NCI-H1694 (cell line): ENCODE measurements at places on chromosomes 12 and 14.

GRCh38 chr12:85280165-85280983 lies at the start of gene ALX1:
Gene ALX1, plus strand, starts transcription at chr12:85280220. Its CDS starts 42 bp downstream, at chr12:85280262.
- no peak for DNase-seq

DNA sequence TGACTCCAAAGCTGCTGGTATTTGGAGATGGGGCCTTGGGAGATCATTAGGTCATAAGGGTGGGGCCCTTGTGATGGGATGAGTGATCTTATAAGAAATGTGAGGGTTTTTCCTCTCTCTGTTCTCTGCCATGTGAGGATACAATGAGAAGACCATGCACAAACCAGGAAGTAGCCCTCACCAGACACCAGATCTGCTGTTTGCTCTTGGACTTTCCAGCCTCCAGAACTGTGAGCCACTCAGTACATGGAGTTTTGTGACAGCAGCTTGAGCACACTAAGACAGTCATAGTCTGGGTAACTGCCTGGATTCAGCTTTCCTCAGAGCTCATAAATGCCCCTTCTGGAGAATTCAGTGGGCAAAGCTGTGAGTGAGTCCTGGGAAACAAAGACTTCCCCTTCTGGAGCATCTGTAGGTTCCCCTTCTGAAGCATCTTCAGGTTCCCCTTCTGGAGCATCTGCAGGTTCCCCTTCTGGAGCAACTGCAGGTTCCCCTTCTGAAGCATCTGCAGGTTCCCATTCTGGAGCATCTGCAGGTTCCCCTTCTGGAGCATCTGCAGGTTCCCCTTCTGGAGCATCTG lies 11.0 kb upstream of the PPP4R3A start:
- DNase-seq, result no peak

- no peak for DNase-seq
These were observed 12.6 kb downstream of the SIVA1 start for GRCh38 chr14:104765517-104765916.

- no peak for DNase-seq
These were observed 38.6 kb upstream of the FBRSL1 start for GRCh38 chr12:132451172-132451835.

DNA sequence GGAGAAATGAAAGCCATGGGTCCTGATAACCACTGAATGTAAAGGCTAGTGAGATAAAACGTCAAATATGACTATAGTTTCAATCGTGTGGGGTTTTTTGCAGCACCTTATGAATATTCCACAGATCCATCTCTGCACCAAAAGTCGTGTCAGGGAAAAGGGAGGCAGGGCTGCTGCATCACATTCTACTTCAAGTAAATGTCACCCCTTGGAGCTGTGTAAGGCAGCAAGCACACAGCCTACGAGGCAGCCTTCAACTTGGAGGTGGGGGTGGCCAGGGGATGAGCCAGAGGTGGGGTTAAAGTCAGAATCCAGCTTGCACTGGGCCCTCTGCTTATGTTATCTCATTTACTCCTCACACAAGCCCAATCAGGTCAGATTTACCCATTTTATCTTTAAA lies 90.4 kb downstream of the ARMH4 start:
- no peak for DNase-seq

GRCh38 chr14:104560586-104560945 lies 19.0 kb upstream of the C14orf180 start:
- no peak for DNase-seq

DNA sequence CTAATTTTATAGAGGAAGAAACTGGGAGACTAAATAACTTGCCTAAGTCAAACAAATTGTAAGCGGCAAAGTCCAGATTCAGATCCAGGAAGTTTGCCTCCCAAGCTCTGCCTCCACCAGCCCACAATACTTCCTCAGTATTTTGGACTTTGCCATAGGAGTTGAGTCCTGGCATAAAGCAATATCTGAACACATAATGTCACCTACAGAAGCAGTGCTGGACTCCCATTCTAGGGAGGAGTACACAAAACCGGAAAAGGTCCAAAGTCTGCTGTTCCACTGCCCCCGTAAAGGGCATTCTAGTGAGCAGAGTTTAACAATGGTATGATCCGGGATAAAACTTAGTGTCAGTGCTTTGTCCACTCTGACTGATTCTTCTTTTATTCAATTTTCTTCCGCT lies 340.5 kb downstream of the FUT8 start:
- DNase-seq, result no peak

- DNase-seq, result peak; percentile 85
These were observed 3.2 kb upstream of the FICD start for GRCh38 chr12:108511633-108512540.

DNA sequence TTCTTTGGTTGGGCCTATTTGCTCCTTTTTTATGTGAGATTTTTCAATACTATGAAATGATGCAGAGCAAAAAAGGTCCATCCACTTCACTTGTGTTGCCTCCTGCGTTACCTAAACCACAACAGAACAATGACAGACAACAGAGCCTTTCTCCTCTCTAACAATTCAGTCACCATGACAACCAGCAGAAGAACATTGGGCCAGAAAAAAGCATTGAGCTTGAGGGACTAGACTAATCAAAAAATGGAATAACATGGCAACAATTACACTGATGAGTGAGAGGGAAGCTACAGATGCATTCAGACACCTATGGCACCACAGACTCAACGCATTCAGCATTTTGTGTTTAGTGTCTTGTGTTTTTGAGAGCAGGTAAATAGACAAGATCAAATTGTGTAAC lies 44.6 kb upstream of the PTCSC3 start:
- no peak for DNase-seq

- no peak for DNase-seq
These were observed 4.5 kb upstream of the HCAR3 start for GRCh38 chr12:122721057-122721545.

DNA sequence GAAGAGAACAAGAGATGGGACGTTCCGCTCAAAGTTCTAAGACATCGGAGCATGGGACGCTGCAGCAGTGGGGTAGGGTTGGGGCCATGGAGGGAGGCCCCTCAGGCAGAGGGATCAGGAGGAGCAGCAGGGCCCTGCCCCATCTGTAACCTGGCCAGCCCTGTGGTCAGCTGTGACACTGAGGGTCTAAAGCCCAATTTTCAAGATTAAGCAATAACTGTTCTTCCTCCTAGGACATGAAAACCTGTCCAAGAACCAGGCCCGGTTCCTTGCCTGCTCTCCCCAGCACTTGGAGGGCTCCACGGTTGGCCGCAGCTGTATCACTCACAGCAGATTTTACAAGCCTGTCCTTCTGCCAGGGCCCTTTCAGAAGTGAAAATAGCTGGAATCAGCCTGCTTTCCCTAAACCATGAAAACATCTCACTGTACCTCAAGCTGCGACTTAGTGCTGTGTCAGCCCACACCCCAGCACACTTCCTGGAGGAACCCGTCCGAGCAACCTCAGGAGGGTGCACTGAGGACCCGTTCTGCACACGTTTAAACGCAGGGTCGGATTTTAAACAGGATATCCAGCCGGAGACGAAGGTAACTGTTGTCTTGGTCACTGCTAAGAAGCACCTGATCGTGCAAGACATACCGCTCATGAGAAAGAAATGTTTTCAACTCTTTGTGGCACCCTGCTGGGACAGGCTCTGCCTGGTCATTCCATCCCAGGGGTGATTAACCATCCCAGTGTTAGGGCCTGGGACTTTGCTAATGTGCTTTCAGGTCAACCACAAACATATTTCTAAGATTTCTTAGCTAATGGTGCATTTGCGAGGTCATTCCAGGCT lies 201.9 kb upstream of the DIO3 start:
- no peak for DNase-seq

DNA sequence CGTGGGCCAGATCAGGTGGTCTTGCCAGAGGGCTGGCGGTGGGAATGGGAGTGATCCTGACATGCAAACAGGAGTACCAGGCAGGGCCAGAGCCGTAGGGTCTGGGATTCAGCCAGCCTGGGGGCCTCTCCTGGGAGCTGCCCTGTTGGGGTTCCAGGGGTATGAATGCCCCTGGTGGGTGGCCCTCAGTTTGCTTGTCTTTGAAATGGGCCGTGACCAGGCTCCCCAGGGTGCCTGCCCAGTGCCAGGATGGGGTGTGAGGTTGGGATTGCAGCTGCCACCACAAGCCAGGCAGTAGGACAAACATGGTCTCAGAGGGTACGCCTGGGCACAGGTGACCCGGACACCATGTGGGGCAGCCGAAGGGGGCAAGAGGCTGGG lies 168.8 kb downstream of the KIF26A start:
- no peak for DNase-seq

GRCh38 chr14:37422748-37423147 lies 172.3 kb downstream of the FOXA1 start:
- DNase-seq, result no peak

DNA sequence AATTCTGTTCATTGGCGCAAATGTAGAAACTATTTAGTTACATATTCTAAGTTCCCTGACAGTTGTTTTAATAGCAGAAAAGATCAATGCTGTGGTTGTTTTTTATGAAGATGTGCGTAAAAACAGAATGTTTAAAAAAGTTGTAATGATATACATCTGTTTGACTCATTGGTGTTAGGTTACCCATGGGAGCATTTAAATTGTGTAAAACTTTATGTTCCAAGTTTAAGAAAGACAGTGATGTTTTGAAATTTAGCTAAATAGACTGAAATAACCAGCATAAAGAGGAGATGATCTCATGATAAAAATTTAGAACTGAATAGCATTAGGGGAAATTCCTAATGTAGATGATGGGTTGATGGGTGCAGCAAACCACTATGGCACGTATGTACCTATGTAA lies 3.6 kb downstream of the PELI2 start:
- no peak for DNase-seq

DNA sequence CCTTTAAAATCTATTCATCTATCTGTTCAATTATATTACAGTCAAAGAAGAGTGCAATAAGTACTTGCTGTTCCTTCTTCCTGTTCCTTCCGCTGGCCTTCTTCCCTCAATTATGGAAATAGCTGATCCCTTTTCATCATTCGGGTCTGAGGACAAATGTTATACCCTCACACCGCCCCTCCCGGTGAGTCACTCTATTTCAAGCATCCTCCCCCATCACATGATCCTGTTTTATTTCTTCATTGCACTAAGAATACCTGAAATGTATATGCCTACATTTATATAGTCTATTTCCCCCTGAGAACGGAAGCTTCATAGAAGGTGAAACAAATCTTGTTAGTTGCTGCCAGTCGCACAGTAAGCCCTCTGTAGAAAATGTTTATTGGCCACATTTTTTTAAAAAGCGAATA lies 2.5 kb downstream of the SLC38A1 start:
- DNase-seq, result no peak

GRCh38 chr12:22656831-22657230 lies 31.9 kb downstream of the ETNK1 start:
- no peak for DNase-seq

- no peak for DNase-seq
These were observed 173.6 kb upstream of the ALG10B start for GRCh38 chr12:38142974-38143373.

GRCh38 chr14:52873694-52874093 lies 77.2 kb downstream of the FERMT2 start:
- no peak for DNase-seq

- no peak for DNase-seq
These were observed 22.9 kb downstream of the DICER1 start for GRCh38 chr14:95134304-95134933.

GRCh38 chr14:22296722-22297121 lies 292.3 kb downstream of the DAD1 start:
- no peak for DNase-seq

- DNase-seq, result no peak
These were observed 89.9 kb downstream of the OTOGL start for GRCh38 chr12:80189241-80189640.

- no peak for DNase-seq
These were observed 100.3 kb upstream of the FAR2 start for GRCh38 chr12:29048787-29049186.

GRCh38 chr12:29743801-29744200 lies 39.9 kb downstream of the TMTC1 start:
- DNase-seq, result peak; percentile 99

- no peak for DNase-seq
These were observed 75.5 kb upstream of the CPM start for GRCh38 chr12:69008520-69008919.

DNA sequence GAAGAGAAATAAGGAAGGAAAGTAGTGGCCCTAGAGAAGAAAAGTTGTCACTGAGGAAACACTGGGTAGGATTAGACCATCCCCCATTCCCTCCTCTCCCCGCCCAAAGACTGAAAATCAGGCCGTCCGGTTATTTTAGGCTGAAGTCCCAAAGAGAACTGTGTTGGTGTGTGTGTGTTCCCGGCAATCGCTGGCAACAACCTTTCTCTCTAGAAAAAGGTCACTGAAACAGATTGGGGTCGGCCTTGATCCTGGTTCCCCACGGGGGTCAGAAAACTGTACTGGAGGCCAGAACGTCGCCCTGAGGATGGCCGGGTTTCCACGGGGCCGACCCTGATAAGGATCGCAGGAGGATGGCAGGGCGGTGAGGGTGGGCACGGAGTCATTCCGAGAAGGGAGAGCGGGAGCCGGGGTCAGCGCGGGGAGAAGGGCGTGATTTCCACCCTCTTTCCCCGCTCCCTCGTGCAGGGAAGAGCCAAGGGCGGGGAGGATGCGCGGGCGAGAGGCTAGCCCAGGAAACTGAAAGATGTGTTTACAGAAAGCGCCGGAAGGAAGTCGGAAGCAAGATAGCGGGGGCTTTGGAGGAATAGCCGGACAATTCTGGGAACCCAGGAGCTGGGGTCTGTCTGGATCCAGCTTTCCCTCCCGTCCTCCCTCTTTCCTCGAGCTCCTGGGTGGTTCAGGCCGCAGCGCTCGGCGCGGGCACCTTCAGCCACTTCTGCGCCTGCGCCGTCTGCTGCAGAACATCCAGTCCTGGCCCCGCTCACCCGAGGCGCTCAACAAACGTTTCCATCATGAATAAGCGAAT lies 25.3 kb upstream of the SPTLC2 start:
- DNase-seq, result no peak

GRCh38 chr12:125568306-125568705 lies 503.1 kb downstream of the AACS start:
- DNase-seq, result no peak

DNA sequence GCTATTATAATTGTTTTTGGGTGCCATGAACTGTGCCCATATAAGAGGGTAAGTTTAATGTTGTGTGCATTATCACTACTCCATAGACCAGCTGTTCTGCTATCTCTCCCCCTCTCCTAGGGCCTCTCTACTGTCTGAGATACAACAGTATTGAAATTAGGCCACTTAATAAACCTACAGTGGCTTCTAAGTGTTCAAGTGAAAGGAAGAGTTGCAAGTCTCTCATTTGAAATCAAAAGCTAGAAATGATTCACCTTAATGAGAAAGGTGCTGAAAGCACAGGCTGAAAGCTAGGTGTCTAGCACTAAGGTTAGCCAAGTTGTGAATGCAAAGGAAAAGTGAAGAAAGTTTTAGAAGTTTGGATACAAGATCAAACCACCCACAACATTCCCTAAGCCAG lies 168.0 kb downstream of the SLC16A7 start:
- no peak for DNase-seq
